ENCODE measurements at places on chromosomes 1 and 21. TPM values are rescaled to one million over a fixed set of nuclear protein-coding genes. Genes with fewer than 3 reads are reported as not detected.

DNA sequence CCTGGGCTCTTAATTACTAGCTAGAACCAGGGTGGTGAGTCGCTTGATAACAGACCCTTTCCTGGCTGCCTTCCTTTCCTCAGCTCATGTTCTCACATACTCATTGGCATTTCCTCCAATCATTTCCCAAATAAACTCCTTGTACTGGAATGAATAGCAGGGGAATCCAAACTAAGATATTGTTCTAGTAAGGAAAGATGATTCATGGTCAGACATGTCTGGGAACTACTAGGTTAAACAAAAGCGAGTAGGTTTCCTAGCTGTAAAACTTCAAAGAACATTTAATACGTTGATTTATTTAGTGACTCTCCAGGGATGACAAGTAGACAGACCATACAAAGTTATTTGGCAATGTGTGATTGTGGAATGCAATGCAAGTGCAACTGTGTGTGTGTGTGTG is 121.2 kb upstream of the KCNJ6 start:
- H3K36me3 ChIP-seq, result no peaks in the 10 kb centered on the region
- no peak for DNase-seq
- no peaks in the 10 kb centered on the region for H3K4me1 ChIP-seq
- no peak overlapping the region for H3K27ac ChIP-seq

Gene ELAPOR1
- 25.0 TPM for total RNA-seq

GRCh38 chr1:228835911-228836310 is 100.6 kb downstream of the RHOU start:
- no peaks in the 10 kb centered on the region for H3K27me3 ChIP-seq
- H3K27ac ChIP-seq, result no peak overlapping the region
- no peaks in the 10 kb centered on the region for H3K36me3 ChIP-seq
- peaks cover 9% of the 10 kb centered on the region for H3K4me1 ChIP-seq
- no peak overlapping the region for H3K4me3 ChIP-seq

Gene CPT2
- 16.3 TPM for total RNA-seq

DNA sequence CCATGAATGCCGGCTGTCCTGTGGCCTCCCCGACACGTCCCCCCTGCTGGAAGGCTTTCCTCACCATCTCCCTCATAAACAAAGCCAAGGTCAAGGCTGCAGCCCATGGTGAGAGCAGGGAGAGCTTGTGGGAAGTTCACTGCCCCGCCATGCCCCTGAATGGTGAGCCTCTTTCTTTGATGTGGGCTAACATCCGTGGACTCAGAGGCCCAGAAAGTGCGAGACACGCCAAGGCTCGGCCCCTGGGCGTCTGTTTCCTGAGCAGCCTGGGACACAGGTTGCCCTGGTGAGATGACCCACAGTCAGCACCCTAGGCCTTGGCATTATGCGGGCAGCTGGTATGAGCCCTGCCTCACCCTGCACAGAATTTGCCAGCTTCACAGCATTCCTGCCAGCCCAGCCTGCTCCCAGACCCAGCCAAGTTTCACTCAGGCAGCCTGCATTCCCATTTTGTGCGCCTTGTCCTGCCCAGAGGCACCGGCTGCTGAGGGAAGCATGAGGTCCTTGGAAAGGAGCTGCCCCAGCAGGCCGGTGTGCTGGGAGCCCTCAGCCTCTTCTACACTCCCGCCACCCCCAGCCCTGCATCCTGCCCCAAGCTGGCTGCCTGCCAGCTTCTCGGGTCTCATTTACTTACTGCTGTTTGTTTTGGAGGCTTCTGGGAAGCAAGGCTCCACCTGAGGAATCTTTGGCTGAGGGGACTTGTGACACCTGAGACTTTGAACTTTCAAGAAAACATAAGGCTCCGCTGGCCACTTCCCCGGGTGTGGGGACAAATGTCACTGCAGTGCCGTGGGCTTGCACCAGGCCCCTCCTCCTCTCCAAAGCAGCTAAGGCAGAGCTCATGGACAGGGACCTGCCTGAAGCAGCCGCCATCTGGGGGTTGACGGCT is 31.9 kb downstream of the NEK2 start:
- H3K27me3 ChIP-seq, result no peaks in the 10 kb centered on the region
- H3K4me1 ChIP-seq, result no peaks in the 10 kb centered on the region
- peak; percentile 87 for DNase-seq
- no peak overlapping the region for H3K27ac ChIP-seq

DNA sequence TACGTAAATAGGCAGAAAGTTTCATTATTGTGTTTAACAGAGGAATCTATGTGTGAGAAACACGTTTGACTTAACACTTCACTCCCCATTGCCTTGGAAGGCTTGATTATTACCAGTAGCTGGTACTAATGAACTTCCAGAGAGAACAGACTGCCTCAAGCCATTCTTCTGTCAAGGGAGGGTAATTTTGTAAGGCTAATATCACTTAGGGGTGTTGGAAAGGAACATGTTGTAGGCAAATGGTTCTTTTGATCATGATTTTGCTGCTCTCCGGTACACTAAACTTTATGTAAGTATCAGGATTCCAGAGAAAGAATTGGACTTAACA is 1.8 kb downstream of the LAMC1 start:
- H3K36me3 ChIP-seq, result peaks cover 2% of the 10 kb centered on the region
- peak overlapping the region; percentile 100 for H3K27ac ChIP-seq
- peaks cover 11% of the 10 kb centered on the region for H3K4me1 ChIP-seq
- H3K27me3 ChIP-seq, result no peaks in the 10 kb centered on the region
- H3K4me3 ChIP-seq, result peak overlapping the region; percentile 88
- no peak for DNase-seq

GRCh38 chr1:47554901-47555300 is 117.1 kb downstream of the FOXD2 start:
- H3K4me1 ChIP-seq, result peaks cover 4% of the 10 kb centered on the region
- H3K27ac ChIP-seq, result no peak overlapping the region
- no peak overlapping the region for H3K4me3 ChIP-seq
- no peaks in the 10 kb centered on the region for H3K27me3 ChIP-seq
- no peaks in the 10 kb centered on the region for H3K36me3 ChIP-seq

Gene C1orf74
- 2.5 TPM for total RNA-seq

DNA sequence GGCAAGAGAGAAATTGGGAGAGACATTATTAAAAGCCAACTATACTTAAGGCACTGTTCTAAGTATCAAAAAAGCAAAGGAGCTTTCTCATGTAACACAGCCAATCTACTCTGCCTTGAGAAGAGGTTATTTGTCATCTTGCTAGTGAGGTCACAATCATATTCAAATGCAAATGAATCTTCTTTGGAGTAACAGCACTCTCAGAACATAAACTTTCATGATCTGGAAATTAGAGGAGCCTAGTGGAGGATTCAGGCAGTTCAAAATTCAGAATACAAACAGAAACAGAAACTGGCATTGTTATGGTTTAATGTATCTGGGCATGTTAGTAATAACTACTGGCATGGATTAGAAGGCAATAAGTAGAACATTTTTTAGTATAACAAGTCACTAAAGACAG is 57.4 kb downstream of the ARID4B start:
- DNase-seq, result no peak
- H3K36me3 ChIP-seq, result no peaks in the 10 kb centered on the region
- H3K27ac ChIP-seq, result no peak overlapping the region
- H3K27me3 ChIP-seq, result no peaks in the 10 kb centered on the region
- no peak overlapping the region for H3K4me3 ChIP-seq

DNA sequence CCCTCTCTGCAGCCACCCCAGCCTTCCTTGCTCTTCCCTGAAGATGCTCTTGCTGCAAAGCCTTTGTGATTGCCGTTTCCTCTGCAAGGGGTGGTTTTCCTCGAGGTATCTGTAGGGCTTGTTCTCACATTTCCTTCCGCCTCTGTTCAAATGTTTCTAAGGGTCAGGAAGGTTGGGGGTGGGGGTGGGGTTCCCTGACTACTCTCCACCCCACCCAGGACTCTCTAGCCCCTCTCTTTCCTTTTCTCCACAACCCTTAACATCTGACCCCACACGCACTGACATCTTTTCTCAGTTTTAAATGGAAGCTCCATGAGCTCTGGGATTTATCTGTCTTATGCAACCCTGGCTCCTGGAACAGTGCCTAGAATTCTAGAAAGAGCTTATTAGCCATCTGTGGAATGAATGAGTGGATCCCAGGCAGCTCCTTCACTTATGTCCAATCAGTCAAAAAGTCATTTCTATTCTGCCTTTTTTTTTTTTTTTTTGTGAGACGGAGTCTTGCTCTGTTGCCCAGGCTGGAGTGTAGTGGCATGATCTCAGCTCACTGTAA is 27.3 kb upstream of the ZNF362 start:
- H3K27ac ChIP-seq, result no peak overlapping the region
- no peak overlapping the region for H3K4me3 ChIP-seq
- peak; percentile 93 for DNase-seq
- H3K27me3 ChIP-seq, result no peaks in the 10 kb centered on the region
- H3K4me1 ChIP-seq, result peaks cover 3% of the 10 kb centered on the region

Gene CDCA8
- total RNA-seq, result 0.80 TPM

- H3K4me1 ChIP-seq, result no peaks in the 10 kb centered on the region
- no peak overlapping the region for H3K27ac ChIP-seq
- DNase-seq, result no peak
- no peak overlapping the region for H3K4me3 ChIP-seq
- no peaks in the 10 kb centered on the region for H3K27me3 ChIP-seq
- peaks cover 17% of the 10 kb centered on the region for H3K36me3 ChIP-seq
Observed at GRCh38 chr1:156135930-156136871, 17.2 kb upstream of the SEMA4A start.

DNA sequence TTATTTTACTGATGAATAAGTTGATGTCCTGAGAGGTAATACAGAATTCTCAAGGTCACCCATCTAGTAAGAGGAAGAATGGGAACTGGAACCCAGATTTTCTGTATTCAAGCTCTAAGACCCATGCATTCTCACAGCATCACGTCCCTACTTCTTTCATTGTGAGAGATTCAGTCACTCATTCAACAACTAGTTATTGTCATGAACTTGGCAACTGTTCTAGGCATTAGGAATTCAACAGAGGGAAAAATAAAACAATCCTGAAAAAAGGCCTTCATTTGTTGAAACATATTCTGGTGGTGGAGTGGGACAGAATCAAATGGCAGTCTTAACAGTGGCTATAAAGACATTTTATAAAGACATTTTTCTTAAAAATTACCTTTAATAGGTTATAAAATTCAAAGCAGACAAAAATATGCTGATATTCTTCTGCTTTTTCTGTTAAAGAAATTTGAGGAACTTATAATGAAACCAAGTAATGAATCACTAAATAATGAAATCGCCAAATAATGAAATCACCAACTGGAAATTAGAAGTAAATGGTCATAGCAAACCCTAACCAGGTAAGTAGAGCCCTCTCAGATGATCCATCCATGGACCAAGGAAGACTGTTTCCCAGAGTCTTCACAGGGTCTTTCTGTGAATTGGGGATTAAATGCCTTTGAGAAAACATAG is 136.5 kb upstream of the DPYD start:
- DNase-seq, result no peak
- H3K4me3 ChIP-seq, result no peak overlapping the region
- no peaks in the 10 kb centered on the region for H3K36me3 ChIP-seq
- H3K27me3 ChIP-seq, result peaks cover 16% of the 10 kb centered on the region
- H3K27ac ChIP-seq, result no peak overlapping the region

DNA sequence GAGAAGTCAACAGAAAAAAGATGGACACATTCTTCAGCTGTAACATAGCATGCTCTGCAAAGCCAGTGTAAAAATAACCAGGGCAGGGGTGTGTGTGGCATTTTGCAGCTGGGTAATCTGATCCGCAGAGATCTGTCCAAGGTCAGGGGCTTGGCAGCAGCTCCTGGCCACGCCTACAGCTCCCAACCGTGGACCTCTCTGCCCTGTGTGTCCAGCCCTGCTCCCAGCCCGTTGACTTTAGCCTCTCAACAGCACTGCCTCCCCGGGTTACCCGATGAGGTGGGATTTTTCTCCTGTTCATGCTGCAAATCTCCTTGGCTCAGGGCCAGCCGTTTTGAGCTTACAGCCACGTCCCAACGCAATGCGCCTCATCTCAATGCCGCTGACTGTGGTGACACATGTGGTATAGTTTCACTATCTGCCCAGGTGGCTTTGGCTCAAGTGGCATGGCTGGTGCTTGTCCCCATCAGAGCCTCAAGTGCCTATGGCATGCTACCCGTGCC is 68.1 kb downstream of the VWA5B1 start:
- H3K4me3 ChIP-seq, result no peak overlapping the region
- H3K27ac ChIP-seq, result no peak overlapping the region
- H3K4me1 ChIP-seq, result peaks cover 18% of the 10 kb centered on the region

Gene AMY1A
- total RNA-seq, result 2.1 TPM

Gene IL19
- total RNA-seq, result not detected

Gene RORC
- 10.9 TPM for total RNA-seq

GRCh38 chr1:206654828-206655227 is 19.5 kb downstream of the DYRK3 start:
- peaks cover 9% of the 10 kb centered on the region for H3K27me3 ChIP-seq
- no peaks in the 10 kb centered on the region for H3K36me3 ChIP-seq
- H3K27ac ChIP-seq, result peak overlapping the region; percentile 69
- no peak overlapping the region for H3K4me3 ChIP-seq

All from lung (tissue), 17 donors.